ENCODE measurements at places on chromosomes 3 and 15. TPM values are rescaled to one million over a fixed set of nuclear protein-coding genes. Genes with fewer than 3 reads are reported as not detected.

DNA sequence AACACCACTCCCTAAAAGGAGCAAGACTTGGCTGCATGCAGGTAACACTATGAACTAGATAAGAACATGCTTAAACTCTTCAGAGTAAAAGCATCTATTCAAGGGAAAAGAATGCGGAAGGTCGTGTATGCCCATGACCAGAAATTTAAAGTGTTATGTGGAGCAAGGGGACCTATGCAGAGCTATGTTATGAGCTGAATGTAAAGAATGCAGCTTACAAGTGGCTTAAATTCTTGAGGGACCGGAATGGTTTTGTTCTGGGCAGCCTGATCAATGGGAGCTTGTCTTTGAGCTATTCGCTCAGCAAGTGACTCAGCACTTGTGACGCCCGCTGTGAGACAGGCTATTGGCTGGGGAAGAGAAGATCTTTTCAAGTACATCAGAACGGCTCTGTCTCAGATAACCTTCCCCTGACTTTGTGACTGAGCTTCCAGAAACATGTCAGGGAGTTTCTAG, 367.5 kb upstream of the THBS1 start:
- no peak for DNase-seq

CLEC3B gene
- total RNA-seq: 0.30 TPM

DNA sequence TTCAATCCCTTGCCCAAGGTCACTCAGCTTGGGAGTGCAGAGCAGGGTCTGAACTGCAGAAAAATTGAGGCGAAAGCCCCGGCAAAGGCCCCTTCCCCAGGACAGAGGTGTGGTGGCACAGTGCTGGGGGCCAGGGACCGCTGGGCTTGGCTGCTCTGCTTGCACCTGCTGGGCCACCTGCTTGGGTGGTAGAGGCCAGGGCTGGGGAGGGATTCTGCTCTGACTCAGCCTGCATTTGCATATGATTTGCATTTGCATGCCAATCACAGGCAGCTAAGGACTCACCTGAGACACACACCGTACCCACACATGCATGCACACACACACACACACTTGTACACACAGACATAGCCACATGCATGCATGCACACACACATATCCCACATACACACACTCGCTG, 9.9 kb downstream of the GRM2 start:
- no peak for DNase-seq

- no peak for DNase-seq
These were observed 30.1 kb downstream of the POLR2M start for GRCh38 chr15:57736591-57736990.

GRCh38 chr3:197417441-197417840, 119.0 kb upstream of the DLG1 start:
- no peak for DNase-seq

TUSC7 gene
- not detected for total RNA-seq

All from activated CD4-positive, alpha-beta T cell treated with anti-CD3 and anti-CD28 coated beads, Interleukin-2, amount 10 ng/mL, durations not matched to agents 7 days and 5 days (primary cell).